ENCODE measurements at places on chromosomes 13 and 19.

- DNase-seq, result no peak
These were observed 484.5 kb downstream of the DIAPH3 start for GRCh38 chr13:59679254-59679653.

DNA sequence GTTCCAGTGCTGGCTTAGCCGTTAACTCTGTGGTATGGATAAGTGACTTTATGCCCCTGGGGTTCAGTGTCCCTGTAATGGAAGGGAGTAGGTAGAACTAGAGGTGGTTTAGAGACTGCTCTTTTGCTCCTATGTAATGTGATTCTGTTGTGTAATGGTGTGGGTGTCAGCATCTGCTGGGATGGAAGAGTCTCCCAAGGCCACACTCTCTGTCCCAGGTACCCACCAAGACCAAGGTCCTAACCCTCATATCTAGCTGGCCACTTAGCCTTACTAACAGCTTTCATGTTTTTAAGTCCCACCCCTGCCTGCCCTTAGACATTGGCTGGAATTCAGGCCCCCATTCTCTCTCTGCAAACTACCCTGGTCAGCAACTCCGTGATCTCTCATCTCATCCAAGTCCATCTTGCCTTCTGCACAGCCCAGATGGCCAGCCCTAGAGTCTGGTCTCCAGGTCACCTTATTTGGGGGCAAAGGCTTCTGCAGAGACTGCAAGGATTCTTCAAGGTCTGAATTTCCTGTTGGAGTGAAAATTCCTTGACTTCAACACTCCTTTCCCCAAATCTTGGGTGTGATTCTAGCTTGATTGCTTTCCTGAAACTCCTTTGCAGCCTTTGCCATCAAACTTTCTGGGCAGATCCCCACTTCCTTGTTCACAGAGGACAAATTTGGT, 48.4 kb downstream of the SERP2 start:
- DNase-seq, result no peak

- no peak for DNase-seq
These were observed 2.0 kb upstream of the TSHZ3 start for GRCh38 chr19:31351056-31351854.

DNA sequence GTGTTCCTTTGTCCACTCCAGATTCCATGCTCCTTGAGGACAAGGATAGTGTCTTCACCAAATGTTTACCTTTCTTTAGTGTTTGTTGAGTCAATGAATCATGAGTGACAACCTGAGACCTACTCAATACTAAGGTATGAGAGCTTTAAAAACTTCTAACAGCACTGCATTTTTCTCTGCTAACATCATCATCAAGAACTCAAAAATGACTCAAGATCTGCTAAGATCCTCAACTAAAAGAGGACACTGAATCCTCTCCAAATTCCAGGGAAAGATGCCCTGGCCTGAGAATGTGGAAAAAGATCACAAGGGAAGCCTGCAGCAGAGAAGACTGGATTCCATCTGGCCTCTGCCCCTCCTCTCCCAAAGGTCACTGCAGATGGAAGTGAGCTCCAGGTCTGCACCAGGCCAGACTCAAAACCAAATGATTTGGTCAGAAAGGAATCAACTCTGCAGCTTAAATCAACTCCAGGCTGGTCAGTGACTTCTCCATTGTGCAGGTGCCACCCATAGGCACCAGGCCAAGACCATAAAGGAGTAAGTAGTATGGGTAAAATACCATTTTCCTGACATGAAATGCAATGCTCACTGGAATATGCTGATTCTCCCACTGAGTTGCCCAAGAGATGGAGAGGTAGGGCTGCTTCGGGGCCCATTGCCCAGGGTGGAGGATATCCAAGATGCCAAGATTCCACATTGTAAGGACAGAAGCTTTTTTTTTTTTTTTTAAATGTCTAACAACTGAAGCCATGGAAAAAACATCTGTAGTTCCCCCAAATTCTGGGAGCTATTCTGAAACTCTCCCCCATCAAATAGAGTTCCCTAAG, 89.5 kb upstream of the DOCK9 start:
- DNase-seq, result no peak
